ENCODE measurements at places on chromosomes 11 and 22.

GRCh38 chr11:12502046-12502445 is 124.7 kb downstream of the PARVA start:
- DNase-seq = no peak

DNA sequence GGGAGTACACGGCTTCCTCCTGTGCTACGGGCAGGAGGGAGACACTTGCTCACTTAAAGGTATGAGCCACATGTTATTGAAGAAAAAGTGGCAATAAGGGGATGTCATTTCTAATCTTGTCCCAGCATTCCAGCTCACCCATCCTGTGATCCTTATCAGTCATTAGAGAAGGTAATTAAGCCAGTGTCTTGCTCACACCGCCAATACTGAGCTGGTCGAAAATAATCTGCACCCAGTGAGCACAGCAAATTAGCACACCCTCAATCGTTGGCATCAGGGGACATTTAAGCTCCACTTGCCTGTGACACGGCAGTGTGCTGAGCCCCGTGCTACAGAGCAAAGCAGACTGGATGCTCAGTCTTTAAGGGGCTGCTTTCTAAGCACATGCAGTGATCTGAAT is 510.7 kb downstream of the OPCML start:
- no peak for DNase-seq

GRCh38 chr11:9065607-9066432 is 25.6 kb downstream of the SCUBE2 start:
- DNase-seq = no peak

- no peak for DNase-seq
Measured at GRCh38 chr11:12811861-12812260, 137.6 kb downstream of the TEAD1 start.

DNA sequence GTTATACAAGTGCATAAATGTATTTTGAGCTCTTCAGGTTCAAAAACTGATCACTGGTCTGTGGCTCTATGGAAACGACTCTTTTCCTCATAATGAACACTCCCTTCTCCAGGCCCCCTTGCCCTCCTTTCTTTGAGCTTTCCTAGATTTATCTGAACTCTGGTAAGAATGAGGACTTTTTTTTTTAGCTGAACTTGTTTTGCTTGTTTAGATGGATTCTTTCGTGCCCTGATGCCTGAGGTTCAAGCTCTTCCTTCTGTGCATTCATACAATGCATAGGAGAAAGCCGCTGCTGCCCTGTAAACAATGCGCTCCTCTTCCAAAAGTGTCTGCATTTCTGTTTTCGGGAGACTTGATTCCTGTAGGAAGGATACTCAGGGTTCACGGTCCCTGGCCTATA is 205.1 kb downstream of the TENM4 start:
- DNase-seq = no peak

DNA sequence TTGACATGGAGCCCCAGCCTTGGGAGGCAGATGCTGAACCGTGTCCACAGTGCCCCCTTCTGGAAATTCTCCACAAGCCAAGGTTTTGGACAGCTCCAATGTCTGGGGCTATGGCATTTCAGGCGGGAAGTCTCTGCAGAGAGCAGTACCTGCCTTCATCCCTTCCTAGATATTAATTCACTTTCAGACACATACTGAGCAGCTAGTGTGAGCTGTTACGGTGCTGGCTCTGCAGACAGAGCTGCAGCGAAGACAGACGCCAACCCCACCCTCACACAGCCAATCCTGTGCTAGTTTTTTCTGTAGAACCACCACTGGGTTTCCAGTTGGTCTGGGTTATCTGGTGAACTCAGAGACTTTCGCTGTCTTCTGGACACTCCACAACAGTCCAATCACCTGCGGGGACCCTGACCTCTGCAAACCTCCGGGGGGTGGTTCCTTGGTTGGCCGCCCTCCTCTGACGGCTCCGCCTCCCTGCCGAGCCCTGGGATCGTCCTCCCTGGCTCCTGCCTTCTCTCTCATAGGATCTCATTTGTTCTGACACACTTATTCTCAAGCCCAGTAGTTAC is 9.1 kb downstream of the LMF2 start:
- DNase-seq = peak; percentile 38

GRCh38 chr22:49897015-49897684 is 21.1 kb downstream of the ALG12 start:
- DNase-seq = no peak

- DNase-seq = no peak
Measured at GRCh38 chr11:12270215-12270797, 107.1 kb upstream of the PARVA start.

GRCh38 chr11:106242718-106243415 is 165.4 kb downstream of the AASDHPPT start:
- no peak for DNase-seq

GRCh38 chr11:108654994-108655631 is 9.8 kb upstream of the DDX10 start:
- peak; percentile 26 for DNase-seq

DNA sequence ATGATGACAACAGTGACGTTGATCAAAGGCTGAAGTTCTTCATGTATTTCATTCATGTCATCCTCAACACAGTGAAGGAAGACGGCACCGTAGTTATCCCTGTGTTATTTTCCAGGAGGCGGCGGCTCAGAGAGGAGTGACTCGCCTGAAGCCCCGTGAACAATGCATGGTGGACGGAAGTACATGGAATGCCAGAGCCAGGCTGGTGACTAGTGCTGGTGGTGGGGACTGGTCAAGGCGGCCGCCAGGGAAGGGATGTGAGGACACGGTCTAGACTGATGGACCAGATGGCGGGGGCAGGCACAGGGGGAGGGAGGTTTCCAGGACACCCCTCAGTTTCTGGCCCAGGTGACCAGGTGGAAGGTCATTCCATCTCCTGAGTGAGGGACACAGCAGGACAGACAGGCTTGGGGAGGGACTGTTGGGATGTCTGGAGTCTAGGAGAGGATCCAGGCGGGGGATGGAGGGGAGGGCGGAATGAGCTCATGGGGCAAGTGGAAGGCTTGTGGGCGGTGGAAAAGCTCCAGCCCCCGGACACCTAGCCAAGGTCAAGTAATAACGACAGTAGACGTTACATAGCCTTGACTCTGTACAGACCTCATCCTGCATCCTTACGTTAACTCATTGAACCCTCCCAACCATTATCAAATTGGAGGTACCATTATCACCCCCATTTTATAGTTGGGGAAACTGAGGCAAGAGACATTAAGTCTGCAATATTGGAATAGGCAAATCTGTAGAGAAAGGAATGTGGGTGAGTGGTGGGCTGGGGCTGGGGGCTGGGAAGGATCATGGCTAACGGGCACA is 16.0 kb upstream of the PICK1 start:
- no peak for DNase-seq

GRCh38 chr22:42280836-42281235 is 10.4 kb upstream of the TCF20 start:
- no peak for DNase-seq

DNA sequence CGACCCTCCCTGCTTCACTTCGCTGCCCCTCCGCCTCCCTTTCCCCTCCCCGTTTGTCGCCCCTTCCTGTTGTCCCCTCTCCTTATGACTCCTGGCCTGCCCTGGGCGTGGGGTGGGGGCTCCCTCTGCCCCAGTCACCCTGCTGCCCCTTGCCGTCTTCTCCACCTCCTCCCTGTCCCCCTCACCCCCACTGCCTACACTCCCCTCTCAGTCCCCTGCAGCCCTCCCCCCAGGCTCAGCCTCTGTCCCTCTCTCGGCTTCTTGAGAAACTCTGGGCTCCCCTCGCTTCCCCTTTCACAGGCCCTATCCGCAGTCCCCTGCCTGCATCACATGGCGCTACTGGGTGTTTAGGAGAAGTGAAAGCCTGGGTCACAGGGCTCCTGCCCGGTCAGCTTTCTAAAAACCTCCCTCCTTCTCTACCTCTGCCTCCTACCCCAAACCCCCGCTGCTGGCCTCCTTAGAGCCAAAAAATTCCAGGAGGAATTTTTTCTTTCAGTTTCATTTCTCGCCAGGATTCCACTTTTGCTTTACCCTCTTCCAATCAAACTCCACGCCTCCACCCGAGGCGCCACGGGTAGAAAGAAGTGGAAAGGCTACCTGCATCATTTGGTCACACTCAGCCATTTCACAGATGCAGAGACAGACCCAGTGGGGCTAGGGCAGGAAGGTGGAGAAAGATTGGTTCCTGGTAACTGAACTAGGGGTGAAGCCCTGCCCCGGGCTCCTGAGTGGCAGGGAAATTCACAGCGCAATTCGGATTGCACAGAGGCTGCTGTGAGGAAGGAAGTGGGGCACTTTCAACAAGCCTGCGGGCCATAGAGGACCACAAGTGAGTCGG is at the start of gene SLC15A3:
Gene SLC15A3, minus strand, starts transcription at position 273 of the 838 bp plus-strand sequence. CDS start 625 bp downstream, outside the sequence.
- peak; percentile 13 for DNase-seq

DNA sequence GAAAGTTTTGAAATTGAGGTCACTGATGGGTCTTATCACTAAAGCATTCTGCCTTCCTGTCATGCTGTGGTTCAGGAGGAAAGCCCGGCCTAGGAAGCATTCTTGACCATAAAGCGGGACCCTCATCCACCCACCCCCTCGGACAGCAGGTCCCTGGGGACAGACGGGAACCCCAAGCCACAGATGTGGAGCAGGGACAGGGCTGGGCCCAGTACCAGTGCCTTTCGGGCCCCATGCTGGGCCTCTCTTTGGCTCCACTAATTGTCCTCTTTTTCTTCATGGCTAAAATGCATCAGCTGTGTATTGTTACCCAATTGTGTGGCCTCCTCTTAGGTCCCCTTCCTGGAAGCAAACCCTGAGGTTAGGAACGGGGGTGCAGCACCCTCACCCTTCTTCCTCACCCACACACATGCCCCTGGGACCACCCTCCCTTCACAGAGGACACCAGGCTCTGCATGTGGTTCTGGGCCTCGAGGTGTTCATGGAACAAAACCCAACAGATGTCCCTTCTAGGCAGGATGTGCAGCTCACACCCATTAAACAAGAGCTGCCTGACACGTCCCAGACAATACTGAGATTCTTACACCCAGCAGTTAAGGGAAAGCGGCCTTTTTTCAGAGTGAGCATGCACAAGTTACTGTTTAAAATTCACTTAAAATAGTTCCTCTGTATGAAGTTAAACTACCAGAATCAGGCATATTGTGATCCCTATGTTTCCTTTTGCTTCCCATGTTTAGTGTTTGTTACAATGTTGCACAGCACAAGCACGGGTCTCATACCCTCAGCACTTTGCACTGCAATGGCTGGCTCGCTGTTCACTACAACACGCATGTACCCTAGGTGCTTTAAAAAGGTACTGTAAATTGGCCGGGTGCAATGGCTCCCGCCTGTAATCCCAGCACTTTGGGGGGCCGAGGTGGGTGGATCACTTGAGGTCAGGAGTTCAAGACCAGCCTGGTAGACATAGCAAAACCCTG is 807.6 kb downstream of the BRD1 start:
- DNase-seq = no peak

- no peak for DNase-seq
Measured at GRCh38 chr11:102676084-102676483, 29.5 kb downstream of the MMP27 start.

DNA sequence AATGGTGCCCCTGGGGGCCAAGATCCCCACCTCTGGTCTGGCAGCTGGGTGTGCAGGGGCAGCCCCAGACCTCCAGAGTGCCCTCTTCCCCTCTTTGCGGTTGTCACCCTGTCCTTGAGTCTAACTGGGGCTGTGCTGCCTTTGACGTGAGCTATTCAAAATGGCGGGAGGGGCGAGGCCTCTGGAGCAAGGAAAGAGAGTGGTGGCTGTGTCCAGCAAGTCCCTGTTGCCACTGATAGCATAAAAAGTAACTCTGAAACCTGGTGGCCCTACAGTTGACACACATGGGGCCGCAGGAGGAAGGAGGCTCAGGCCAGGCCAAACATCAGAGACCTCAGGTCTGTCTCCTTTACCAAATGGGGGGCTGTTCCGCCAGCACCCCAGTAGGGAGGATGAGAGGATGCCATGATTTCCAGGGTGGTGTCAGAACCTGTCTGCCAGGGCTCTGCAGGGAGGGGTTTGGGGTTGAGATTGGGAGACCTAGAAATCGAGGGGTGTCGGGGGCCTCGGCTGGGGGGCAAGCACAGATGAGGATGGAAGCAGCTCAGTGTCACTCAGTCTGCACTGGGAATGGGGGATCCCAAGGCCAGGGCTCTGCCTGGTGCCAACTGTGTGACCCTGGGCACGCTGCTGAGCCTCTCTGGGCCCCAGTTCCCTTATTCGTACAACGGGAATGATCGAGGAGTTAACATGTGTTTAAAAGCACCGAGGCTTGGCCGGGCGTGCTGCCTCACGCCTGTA is 49.2 kb upstream of the KCNQ1OT1 start:
- DNase-seq = no peak

GRCh38 chr22:49845666-49846459 is 7.8 kb upstream of the ZBED4 start:
- DNase-seq = no peak

GRCh38 chr11:41532413-41532812 is 73.0 kb upstream of the LRRC4C start:
- DNase-seq = no peak

DNA sequence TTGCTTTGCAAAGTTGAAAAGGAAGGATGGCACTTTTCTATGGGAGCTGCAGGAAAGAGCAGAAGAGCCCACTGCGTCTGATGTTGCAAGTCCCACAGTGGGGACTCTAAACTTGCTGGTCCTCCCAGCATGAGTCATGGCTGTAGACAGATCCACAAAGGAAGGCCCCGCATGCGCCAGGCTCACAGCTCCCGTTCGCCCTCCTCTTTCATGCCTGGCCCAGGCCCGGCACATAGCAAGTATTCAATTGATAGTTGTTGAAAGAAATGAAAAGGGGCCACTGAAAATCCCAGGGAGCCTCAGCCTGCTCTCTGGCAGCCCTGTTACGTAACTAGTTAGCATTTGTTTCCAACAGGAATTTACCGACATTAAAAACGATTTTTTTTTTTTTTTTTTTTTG is 18.9 kb downstream of the AP1B1 start:
- DNase-seq = peak; percentile 75

DNA sequence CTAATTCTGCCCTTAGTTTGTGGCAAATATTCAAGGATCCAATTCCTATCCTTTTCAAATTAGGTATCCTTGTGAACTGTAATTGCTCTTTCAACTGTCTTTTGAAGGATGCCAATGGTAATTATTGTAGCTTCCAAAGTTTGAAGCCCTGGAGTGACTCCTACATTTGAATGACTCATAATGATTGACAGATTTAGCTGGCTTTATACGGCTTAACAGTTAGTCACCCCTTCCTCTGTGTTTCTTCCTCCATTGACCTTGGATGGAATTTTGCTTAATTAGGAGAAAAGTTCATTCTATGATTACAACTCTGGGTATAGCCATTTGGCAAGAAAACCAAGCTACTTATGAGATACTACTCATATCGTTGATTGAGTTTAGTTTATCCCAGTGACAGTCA is 639.3 kb upstream of the KIRREL3 start:
- DNase-seq = no peak

DNA sequence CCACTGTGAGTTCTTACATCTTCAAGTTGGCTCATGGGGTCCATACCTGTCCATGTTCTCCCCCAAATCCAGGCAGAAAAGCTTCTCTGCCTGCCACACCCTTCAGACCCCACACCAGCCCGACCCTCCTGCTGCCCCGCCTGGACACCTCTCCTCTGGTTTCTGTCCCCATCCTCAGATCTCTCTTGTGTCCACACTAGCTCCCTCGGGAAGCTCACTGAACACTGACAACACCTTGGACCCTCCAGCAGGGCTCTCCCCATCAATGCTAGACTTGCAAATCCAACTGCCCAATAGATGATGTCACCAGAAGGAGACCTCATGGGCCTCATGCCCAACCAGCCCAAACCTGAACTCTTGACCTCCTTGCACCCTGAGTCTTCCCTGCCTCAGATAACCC is 2.9 kb downstream of the SCARF2 start:
- DNase-seq = no peak
